T-helper 1 cell (primary cell): ENCODE measurements at places on chromosomes 6 and 20.

DNA sequence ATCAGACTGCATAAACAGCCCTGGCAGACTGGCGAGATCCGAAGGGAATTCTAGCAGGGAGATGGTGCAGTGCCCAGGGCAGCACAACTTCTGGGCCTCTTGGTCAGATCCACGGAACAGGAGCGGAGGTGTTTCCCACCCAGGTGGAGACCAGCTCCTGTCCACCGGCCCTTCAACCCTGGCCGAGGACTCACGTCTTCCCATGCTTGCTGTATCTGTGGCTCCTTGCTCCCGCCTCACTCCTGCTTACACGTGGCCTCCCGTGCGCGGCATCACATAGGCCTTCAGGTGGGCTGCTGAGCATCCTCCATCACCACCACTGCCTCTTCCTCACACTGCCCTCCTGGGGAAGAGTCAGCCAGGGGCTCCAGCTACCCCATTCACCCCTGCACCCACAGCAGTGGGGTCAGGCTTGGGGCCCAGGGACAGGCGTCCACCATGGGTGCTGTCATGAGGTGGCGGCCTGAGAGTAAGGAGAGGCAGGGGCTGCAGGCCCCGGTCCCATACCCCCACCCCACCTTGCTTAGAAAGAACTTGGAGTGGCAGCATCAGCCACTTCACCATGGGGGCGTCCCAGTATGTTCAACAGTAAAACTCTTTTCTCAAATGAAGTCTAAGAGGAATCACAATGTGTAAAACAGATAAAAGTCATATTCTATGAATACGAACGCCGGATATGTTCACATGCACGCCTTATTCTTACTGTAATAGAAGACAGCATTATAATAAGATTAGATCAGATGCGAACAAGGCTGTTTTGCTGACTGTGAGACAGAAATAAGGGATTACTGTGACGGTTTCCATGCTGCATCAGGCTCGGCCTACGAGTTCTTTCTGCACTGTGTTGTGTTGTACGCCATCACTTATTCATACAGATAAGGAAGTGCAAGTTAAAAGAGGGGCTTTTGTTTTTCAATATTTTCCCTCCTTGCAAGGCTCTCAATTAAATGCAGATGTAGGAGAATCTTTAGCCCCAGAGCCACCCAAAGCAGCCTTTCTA lies 165.4 kb downstream of the GRM4 start:
- no peak for DNase-seq

GRCh38 chr20:37389844-37390275 lies 43.9 kb downstream of the SRC start:
- DNase-seq, result no peak

DNA sequence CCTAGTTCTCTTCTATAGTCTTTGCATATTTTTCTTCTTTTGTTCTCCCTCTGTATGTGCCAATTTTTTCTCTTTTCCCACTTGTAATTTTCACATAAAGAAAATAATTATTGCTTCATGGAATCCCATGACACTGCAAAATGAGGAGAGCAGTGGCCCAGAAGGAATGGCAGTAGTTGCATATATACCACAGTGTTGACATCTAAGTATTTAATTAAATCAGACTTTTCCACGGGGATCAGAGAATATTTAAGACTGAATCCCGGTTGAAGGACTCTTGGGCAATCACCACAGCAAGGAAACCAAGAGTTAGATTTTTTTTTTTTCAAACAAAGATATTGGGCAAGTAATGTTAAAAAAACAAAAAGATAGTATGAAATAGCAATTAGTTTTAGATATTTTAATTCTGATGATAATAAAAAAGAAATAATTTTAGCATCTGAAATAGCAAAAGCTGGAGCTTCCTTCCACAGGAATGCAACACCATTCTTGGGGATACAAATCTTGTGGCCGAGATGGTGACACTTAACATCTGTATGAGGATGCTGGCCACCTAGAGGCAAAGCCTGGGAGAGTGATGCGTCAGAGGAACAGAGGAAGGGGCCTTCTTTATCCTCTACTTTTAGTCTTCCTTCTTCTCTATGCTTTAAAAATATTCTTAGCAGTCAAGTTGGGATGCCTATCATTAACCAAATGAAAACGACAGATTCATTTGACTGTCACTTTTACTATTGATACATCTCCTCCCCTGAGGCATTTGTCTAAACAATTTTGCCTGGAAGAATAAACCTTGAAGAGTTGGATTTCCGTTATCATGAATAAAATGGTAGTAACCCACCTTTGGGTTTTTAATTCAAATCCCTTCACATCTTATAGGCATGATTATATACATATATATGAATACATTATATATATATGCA lies 356.2 kb downstream of the GJA1 start:
- no peak for DNase-seq

DNA sequence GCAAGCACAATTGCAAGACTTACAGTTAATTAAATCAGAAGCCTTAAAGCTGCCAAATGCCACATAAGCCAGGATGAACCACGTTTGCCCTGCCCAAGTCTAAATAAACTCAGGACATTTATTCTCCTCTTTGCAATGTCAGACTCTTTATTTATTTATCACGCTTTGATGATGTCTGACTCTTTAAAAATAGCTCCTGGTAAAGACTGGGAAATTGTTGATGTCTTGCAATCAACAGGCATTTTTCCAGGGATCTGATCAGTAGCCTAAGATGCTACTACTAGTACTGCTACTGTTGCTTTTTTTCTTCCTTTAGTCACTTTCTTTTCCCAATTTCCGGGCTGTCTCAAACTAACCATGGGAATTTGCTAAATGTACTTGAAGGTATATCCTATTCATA lies 365.8 kb upstream of the MARCKS start:
- no peak for DNase-seq

DNA sequence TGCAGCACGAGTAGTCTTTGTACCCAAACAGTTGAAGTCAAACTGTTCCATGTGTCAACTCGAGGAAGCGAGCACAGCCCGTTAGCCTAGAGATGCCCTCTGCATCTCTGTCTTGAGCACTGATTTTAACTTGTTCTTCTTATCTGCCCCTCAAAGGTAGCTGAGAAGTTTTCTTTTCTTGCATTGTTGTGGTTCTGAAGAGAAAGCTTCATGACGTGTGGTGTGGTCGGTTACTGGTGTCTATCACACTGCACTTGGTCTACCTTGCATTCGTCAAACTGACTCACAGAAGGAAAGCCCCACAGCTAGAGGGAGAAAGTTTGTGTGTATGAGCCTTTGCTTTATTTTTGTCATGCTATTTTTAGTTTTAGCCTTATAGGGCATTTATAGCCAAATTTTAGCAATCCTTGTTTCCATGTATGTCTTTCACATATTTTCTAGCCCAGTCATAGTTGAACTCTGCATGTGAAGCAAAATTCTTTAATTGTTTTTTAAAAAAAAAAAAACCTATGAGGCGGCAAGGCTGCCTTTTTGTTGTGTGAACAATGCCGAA lies 115.1 kb downstream of the JAG1 start:
- DNase-seq, result peak; percentile 44
